ENCODE measurements at places on chromosomes 5 and 9.
A peak's percentile ranks its signal among the peaks of the same experiment; 100 is the strongest.

DNA sequence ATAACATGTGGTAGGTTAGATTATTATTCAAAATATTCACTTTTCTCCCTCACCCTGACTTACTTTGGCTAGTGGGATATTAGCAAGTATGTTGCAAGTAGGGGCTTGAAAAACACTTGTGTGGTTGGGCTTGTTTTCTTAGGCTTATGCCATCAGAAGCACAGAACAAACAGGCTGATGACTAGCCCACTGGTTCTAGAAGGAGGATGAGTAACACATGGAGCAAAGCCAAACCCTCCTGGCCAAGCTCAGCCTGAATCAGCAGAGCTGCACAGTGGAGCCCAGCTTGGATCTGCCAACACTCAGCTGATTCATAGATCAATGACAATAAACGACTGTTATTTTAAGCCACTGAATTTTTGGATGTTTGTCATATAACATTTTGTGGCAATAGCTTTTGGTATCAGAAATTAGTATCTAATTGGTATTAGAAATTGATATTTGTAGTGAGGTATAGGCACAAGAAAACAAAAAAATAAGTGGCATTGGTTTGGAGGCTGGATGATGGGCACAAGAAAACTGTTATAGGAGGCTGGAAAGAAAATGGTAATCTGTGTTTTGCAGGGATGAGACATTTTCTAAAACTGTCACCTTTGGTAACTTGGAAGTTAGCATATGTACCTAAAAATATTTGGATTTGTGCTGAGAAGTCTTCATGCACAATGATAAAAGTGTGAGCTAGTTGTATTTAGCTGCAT is 46.1 kb upstream of the ZBED3 start:
- ATAC-seq: peak; percentile 97

- ATAC-seq: no peak
Observed at GRCh38 chr5:138770291-138770690, 17.1 kb downstream of the CTNNA1 start.

DNA sequence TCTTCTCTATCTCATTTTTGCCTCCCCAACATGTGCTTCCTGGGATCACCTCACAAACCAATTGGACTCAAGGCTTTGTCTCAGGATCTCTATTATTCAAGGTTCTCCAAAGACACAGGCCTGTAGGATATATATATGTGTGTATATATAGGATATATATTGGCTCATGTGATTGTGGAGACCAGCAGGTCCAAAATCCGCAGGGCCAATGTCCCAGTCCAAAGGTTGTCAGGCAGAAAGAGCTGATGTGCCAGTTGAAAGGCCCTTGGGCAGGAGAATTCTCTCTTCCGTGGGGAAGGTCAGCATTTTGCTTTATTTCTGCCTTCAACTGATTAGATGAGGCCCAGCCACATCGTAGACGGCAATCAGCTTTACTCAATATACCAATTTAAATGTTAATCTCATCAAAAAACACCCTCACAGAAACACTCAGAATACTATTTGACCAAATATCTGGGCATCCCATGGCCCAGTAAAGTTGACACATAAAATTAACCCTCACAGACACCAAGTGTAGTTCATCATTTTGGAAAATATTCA is 1.3 kb upstream of the FBLL1 start:
- no peak for ATAC-seq

DNA sequence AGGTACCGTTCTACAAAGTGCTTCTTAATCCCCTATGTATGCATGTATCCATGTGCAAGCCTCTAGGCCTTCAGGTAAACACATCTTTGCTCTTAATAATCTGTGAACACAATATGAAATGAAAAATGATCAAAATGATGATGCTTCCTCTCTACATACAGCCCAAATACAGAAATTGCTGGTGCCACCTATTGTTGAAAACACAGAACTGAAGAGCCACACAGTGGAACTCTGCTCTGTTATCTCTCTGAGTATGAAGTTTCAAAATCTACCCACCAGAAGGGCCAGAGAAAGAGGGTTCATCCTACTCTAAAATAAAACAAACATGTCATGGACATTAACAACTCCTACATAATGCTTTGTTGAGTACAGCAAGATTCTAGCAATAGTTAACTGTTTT is 71.3 kb downstream of the GLIS3 start:
- peak; percentile 72 for ATAC-seq

DNA sequence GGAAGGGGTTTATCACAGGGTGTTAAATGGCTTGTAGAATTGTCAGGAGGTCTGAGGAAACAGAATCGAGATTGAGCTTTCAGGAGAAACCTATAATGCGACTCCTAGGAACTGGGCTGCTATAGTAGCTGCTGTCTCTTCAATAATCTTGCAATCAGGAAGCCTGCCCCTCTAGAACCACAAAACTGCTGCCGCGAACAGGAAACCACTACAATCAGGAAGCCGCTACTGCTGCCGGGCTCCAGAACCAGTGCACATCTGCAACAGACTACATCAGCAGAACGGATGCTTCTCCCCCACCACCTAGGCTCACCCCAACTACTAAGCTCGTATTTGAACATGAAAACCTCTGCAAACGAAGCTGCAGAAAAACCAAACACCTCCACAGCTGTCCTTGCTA is 31.6 kb downstream of the TNFSF8 start:
- no peak for ATAC-seq

- ATAC-seq: no peak
Observed at GRCh38 chr5:141491323-141492167, 2.7 kb downstream of the PCDHGC5 start.

DNA sequence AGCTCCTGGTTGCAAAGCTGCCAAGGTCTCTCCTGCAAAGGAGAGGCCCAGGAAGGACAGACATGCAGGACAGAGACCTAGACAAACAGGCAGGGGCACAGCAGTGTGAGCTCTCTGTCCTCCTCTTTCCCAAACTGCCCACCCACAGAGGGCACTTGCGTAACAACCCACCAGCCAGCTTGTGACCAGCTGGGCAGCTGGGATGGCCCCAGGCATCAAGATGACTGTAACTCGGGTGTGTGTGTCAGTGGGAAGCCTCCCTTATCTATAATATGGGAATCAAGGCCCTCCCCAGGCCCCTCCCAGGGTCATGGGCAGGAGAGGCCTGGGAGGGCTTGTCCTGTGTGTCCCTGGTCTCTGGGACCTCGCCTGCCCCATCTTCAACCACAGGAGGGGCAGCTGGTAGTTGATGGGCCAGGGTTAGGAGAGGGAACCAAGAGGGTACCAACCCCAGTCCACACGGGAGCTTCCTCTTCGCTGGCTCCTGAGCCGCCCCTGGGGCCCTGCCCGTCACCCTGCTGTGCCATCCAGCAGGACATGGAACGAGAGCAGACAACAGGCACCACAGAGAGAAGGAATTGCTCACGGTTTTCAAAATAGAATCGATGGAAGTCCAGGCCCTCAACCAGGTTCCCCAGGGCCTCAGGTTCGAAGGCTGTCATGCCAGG is 37.9 kb downstream of the SLC6A7 start:
- peak; percentile 84 for ATAC-seq

DNA sequence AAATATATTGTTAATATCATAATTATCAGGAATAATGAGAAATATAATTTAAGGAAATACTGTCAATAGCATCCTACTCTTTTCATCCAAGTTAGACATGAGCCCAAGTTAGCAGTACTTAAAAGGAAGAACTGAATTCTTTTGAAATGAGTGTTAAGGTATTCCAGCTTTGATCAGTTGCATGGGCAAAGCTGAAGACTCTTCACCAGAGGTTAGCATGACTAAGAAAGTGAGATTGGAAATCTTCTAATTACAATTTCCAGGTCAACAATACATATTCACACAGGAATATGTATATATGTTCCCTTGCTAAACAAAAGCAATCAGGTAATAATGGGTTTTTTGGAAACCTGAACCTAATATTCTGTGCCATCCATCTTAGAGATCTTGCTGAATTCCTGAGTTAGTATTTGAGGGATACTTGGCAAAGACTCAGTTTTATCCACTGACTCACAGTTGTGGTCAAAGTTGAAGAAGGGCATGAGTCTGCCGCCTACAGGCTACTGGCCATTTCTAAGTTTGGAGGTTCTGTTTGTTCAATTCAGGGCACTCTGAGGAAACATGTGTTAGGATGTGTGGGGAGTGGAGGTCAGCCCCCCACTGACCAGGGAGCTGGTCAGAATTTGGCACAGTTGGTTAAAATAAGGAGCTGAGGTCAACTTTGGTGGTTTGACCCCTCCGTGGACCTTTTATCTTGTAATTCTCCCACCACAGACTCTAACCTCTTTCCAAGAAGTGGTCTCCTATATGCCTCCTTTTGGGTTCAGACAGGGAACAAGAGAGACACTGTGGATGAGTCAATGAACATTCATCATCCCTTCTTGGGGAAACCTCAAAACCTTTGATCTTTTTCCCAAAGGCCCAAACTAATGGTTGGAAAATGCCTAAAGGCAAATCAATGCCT is 118.3 kb downstream of the PIK3R1 start:
- ATAC-seq: no peak

- ATAC-seq: no peak
Observed at GRCh38 chr5:14202462-14202861, 59.3 kb downstream of the TRIO start.

GRCh38 chr5:35538198-35538931 is 79.3 kb upstream of the SPEF2 start:
- no peak for ATAC-seq

DNA sequence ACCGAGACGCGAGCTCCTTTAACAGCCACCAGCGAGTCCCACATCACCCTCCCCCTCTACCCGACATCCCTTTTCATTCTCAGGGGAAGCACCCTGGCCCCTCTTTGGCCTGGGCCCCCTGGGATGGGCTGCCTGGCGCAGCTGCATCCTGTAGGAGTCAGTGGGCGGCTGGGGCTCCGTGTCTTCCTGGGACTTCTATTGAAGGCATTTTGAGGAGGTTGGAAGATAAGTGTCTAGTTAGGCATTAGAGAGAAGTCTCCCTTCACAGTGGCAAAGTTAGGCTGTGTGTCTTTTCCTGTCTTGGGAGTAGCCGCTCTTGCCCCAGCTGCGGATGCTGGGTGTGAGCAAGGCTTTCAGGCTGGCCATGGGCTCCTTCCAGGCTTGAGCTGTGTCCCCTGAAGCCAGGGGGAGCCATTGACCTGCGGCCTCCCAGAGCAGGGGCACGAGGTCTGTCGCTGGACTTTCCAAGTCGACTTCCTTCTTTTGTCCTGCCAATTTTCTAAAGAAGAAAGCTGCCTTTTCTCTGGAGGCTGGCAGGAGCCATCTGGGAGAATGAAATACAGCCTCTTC is 18.6 kb upstream of the NKD2 start:
- ATAC-seq: peak; percentile 67

DNA sequence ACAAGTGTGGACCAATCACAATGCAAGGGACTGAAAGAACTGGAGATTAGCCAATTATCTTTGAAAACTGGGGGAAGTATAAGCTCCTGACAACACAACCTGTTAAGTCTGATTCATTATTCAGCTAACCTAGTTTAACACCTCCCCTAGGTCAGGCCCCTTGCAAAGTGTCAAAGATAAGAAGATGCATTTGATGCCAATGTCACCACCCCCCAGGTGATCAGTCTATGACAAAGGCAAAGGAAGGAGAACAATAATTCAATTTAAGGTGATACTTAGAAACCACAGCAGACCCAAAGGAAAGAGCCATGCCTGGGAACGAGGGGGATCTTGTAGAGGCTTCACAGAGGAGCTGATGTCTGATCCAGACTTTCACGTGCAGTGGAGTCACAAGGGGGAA is 137.9 kb downstream of the FBXL7 start:
- no peak for ATAC-seq

Data from motor neuron (in vitro differentiated cells).